SK-N-MC (cell line): ENCODE measurements at places on chromosomes 2 and 18.

DNA sequence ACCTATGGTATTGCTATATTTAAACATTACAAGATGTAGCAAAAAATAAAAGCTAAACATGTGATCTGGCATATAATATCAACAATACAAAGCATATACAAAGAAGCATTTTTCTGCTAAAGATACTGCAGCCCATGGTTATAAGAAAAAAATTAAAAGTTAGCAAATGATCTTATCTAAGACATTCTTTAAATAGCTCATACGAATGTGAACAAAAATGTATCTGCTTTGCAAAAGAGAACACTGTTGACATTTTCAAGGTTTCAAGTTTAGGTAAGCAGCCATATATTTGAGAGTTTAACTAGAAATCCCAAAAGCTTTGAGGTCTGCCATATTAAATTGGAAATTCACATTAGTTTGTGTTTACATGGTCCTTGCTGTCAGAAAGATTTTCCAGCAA, 301.0 kb upstream of the SLC39A10 start:
- DNase-seq, result no peak

DNA sequence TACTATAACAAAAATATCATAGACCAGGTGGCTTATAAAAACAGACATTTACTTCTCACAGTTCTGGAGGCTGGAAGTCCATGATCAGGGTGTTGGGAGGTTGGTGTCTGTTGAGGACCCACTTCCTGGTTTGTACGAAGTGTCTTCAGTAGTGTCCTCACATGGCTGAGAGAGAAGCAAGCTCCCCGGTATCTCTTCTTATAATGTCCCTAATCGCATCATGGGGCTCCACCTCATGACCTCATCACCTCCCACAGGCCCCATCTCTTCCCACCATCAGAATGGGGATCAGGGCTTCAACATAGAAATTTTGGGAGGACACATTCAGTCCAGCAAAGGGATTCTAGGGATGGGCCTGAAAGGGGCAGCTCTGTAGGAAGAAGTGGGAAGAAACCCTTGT, 4.8 kb upstream of the NIFK start:
- DNase-seq, result no peak

- no peak for DNase-seq
These were observed 1.4 kb downstream of the FAM171B start for GRCh38 chr2:186695081-186695756.

GRCh38 chr2:177284531-177284930, 20.0 kb upstream of the NFE2L2 start:
- DNase-seq, result no peak
